ENCODE measurements at places on chromosomes 1 and 21.

DNA sequence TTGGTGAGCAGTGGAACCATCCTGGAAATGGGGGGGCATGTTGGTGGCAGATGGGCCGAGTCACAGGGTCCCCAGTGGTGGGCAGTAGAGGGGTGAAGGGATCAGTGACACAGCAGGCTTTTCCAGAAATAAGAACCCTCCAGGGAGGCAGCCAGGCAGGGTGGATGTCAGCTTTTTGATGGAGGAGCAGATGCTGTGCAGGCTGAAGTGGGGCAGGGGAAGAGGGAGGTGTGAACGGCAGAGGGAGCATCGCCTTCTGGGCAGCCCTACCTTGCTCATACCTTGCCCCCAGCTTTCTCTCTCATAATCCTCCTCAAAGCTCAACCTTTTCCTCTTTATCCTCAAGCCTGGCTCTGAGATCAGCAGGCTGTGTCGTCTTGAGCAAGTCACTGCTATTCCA lies 131.8 kb upstream of the IPO9 start:
- no peaks in the 10 kb centered on the region for H3K4me1 ChIP-seq
- no peak overlapping the region for H3K4me3 ChIP-seq
- no peak overlapping the region for H3K27ac ChIP-seq
- H3K36me3 ChIP-seq = no peaks in the 10 kb centered on the region
- no peak for DNase-seq

DNA sequence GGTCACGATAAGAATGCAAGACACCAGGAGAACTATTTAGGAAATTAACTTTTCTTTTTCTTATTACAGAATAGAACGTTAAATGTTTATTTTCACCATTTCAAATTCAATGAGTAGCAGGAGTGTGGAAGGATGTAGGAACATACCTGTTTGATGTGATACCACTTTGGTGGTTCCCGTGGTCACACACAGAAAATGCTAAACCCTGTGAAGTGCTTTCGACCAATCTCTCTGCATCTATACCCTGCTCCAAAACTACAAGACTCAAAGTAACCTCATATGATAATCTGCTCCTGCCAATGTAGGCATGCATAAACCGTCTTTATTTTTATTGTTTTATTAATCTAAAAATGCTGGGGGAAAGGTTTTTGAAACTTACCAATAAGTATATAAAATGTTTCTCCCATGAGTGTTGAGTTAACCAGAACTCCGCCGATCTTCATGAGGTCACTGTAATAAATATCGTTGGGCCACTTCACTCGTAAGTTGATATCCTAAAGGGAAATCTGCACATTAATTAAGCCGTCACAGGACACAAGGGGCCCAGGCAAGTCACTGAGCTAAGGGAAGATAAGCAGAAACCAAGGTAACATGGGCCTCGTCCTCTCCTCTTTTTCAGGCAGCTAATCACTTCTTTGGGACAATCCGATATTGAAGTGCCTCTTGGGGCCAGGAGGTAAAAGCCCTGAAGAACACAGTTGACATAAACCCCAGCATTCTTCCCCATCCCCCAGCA lies 60.6 kb downstream of the SIM2 start:
- no peak for DNase-seq
- no peak overlapping the region for H3K4me3 ChIP-seq
- no peaks in the 10 kb centered on the region for H3K36me3 ChIP-seq
- no peaks in the 10 kb centered on the region for H3K4me1 ChIP-seq

GRCh38 chr1:206684478-206685333 lies at the start of gene MAPKAPK2:
Gene MAPKAPK2 (plus strand): TSS chr1:206684905. CDS start chr1:206685230, 325 bp downstream.
- peak; percentile 78 for DNase-seq
- no peaks in the 10 kb centered on the region for H3K27me3 ChIP-seq
- H3K36me3 ChIP-seq = no peaks in the 10 kb centered on the region
- peaks cover 32% of the 10 kb centered on the region for H3K4me1 ChIP-seq
- H3K27ac ChIP-seq = peak within 1 kb of the TSS; percentile 72

DNA sequence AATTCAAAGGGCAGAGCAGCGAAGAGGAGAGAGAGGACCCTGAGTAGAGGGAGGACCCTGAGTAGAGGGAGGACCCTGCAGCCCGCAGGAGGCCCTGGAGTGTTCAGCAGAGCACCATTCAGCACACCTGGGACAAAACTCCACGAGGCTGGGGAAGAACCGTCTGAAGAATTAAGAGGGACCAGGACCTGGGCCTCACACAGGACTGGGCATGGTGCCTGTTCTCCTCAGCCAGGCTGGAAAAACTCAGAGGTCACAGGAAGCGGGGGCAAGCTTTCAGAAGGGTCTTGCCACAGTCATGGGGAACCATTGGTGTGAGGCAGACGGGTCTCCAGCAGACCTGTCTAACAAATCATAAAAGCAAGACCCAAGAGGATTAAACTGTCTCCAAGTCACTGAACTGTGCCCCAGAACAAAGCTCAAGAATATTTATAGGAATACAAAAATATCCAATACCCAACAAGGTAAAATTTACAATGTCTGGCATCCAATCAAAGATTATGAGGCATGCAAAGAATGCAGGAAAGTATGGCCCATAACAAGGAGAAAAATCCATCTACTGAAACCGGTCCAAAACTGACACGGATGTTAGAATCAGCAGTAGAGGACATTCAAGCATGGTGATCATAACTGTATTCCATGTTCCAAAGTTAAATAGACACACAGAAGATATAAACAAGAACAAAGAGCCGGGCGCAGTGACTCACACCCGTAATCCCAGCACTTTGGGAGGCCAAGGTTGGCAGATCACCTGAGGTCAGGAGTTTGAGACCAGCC lies 30.6 kb downstream of the MORN1 start:
- no peak overlapping the region for H3K27ac ChIP-seq
- no peak for DNase-seq
- no peaks in the 10 kb centered on the region for H3K36me3 ChIP-seq
- no peak overlapping the region for H3K4me3 ChIP-seq
- H3K27me3 ChIP-seq = no peaks in the 10 kb centered on the region
- H3K4me1 ChIP-seq = no peaks in the 10 kb centered on the region

DNA sequence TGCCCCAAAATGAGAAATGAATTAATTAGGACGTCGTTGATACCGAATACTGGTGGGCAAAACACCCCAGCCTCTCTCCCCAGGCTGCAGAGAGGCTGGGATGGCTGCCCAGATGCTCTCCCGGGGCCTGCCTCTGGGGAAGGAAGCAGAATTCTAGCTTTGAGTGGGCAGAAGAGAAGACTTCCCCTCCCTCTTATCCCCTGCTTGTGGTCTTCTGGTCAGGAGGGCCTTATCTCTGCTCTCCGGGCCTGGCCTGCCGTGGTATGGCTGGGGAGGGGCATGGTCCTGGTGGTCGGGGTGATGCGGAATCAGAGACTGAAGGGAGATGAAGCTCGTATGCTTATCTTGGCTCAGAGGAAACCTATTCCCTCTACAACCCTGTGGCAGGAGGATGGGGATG lies 9.8 kb upstream of the CSF3R start:
- peak; percentile 91 for DNase-seq
- no peaks in the 10 kb centered on the region for H3K36me3 ChIP-seq
- no peak overlapping the region for H3K4me3 ChIP-seq
- peaks cover 18% of the 10 kb centered on the region for H3K4me1 ChIP-seq

- no peaks in the 10 kb centered on the region for H3K4me1 ChIP-seq
- H3K27me3 ChIP-seq = no peaks in the 10 kb centered on the region
- DNase-seq = no peak
- H3K36me3 ChIP-seq = no peaks in the 10 kb centered on the region
Observed at GRCh38 chr1:80427881-80428280, 1372.9 kb upstream of the ADGRL2 start.

- no peaks in the 10 kb centered on the region for H3K27me3 ChIP-seq
- DNase-seq = no peak
- H3K36me3 ChIP-seq = no peaks in the 10 kb centered on the region
- H3K27ac ChIP-seq = no peak overlapping the region
Observed at GRCh38 chr1:51326839-51327238, 3.5 kb downstream of the TTC39A start.

GRCh38 chr1:172394141-172394751 lies 26.2 kb upstream of the C1orf105 start:
- peak; percentile 92 for DNase-seq
- H3K27ac ChIP-seq = no peak overlapping the region
- no peaks in the 10 kb centered on the region for H3K27me3 ChIP-seq
- no peaks in the 10 kb centered on the region for H3K36me3 ChIP-seq
- peaks cover 19% of the 10 kb centered on the region for H3K4me1 ChIP-seq

DNA sequence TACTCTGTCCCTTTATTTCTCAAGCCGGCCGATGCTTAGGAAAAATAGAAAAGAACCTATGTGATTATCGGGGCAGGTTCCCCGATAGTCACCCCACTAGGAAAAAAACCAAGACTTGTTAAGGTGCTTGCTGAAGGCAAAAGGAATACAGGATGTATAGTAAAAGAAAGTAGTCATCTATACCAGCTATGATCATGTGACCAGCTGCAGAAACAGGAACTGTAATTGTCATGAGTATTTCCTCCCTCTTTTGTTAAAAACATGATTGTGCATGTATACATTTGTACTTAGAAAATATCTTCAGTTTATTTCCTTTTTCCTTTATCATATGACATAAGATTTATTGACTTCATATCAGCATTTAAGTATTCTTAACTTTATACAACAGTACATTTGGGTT lies 30.5 kb downstream of the PIGK start:
- H3K4me1 ChIP-seq = peaks cover 9% of the 10 kb centered on the region
- H3K27ac ChIP-seq = no peak overlapping the region
- no peak overlapping the region for H3K4me3 ChIP-seq

GRCh38 chr1:90344963-90345730 lies 350.2 kb downstream of the ZNF326 start:
- no peak for DNase-seq
- H3K27me3 ChIP-seq = no peaks in the 10 kb centered on the region
- H3K36me3 ChIP-seq = no peaks in the 10 kb centered on the region
- no peak overlapping the region for H3K4me3 ChIP-seq
- H3K27ac ChIP-seq = no peak overlapping the region
- peaks cover 13% of the 10 kb centered on the region for H3K4me1 ChIP-seq

GRCh38 chr1:56482486-56482885 lies 96.9 kb downstream of the PLPP3 start:
- no peaks in the 10 kb centered on the region for H3K36me3 ChIP-seq
- no peak for DNase-seq
- no peaks in the 10 kb centered on the region for H3K4me1 ChIP-seq
